NCI-H2029 treated with DMSO at 0.1 percent for 48 hours (cell line): ENCODE measurements at places on chromosomes 3 and 15.

- no peak for DNase-seq
Observed at GRCh38 chr15:55835866-55836265, 92.9 kb upstream of the PRTG start.

GRCh38 chr3:183279371-183279770, 26.3 kb downstream of the B3GNT5 start:
- no peak for DNase-seq

DNA sequence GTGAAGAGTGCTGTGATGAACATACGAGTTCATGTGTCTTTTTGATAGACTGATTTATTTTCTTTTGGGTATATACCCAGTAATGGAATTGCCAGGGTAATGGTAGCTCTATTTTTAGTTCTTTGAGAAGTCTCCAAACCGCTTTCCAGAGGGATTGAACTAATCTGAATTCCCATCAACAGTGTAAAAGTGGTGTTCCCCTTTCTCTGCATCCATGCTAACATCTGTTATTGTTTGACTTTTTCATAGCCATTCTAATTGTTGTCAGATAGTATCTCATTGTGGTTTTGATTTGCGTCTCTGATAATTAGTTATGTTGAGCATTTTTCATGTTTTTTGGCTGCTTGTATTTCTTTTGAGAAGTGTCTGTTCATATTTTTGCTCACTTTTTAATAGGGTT, 54.8 kb upstream of the UTS2B start:
- no peak for DNase-seq

DNA sequence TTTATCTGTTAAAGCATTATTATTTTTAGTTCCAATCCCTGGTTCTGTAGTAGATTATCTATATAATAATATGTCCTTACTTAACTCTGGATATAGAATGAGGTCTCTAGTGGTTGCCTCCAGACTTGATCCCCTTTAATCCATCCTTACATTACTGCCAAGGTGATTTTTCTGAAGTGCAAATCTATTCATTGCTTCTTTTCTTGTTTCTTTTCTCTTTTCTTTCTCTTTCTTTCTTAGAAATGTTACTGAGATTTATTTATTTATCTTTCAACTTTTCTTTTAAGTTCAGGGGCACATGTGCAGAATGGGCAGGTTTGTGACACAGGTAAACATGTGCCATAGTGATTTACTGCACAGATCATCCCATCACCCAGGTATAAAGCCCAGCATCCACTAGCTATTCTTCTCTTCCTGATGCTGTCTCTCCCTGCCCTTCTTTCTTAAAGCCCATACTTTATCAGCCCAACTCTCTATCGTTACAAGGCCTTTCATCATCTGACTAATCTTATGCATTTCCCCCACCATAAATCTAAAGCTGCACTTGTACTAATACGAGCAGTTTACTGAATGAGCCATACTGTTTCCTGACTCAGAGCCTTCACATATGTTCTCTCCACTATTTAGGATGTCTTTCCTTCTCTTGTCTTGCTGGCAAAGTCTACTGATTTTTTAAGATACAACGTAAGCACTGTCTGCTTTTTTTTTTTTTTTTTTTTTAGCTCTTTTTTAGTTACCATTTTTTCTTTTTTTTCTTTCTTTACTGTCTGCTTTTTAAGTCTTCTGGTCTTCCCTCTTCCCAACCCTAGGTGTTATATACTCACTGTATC, 4.6 kb downstream of the GLCE start:
- no peak for DNase-seq

- no peak for DNase-seq
Observed at GRCh38 chr3:47013231-47013630, 33.8 kb downstream of the NBEAL2 start.
